Activated T-helper 1 cell treated with anti-CD3 and anti-CD28 coated beads, Interleukin-12 subunit alpha, Interleukin-12 subunit beta, Interleukin-2, Interleukin-4 antibody, amounts not matched to agents 30 ng/mL and 10 ng/mL and 1 ng/mL, durations not matched to agents 14 hours and 24 hours and 36 hours (primary cell): ENCODE measurements at places on chromosomes 12 and 14.
A peak's percentile ranks its signal among the peaks of the same experiment; 100 is the strongest.

- no peak for DNase-seq
Observed at GRCh38 chr12:69348162-69348938, at the start of gene LYZ. TSS of gene LYZ (plus strand) at chr12:69348381. CDS start at chr12:69348409, 28 bp downstream.

DNA sequence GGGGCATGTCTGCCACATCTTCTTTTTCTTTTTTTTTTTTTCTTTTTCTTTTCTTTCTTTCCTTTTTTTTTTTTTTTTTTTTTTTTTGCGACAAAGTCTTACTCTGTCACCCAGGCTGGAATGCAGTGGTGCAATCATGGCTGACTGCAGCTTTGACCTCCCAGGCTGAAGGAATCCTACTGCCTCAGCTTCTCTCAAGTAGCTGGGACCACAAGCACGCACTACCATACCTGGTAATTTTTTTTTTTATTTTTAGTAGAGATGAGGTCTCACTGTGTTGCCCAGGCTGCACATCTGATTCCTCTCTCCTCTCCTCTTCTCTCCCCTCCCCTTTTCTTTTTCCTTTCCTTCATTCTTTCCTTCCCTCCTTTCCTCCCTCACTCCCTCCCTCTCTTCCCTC, 18.5 kb downstream of the SLC15A5 start:
- DNase-seq = no peak

DNA sequence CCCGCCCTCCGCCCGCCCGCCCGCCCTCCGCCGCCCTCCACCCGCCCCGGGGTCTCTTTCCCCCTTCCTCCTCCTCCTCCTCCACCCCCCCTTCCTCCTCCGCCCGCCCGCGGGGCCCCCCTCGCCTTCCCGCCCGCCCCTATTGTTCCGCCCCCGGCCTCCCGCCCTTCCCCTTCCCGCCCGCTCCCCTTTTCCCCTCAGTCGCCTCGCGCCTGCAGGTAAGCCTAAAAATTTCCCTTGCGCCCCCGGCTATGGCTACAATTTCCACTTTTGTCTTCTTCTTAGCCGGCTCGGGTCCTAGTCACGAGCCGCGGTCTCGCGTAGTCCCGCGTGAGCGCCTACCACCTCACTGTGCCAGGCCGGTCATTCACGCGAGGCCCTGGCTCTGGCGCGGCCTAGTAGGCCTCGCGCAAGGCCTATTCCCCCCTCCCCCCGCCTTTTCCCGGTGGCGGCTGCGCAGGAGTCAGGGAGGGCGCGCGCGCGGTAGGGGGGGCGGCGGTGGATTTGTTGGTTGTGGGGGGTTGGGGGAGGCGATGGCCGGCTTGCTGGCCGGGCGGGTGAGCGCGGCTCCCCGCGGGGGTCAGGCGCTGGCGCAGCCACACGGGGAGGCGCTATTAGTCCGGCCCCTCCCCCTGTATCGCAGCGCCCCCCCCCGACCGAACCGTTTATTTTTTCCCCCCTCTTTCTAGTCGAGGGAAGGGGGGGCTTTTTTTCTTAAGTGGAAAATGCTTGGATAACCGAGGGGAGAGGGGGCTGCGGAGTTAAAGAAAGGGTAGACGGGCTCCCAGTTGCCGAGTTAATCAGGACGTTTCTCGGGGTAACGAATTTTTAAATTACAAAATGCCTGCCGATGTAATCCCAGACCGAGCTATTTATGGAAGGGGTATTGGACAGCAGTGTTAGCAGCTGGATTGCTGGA, 516 bp downstream of the PCBP2 start:
- DNase-seq = peak; percentile 68

GRCh38 chr12:57737467-57738460, 778 bp downstream of the AGAP2 start:
- no peak for DNase-seq

DNA sequence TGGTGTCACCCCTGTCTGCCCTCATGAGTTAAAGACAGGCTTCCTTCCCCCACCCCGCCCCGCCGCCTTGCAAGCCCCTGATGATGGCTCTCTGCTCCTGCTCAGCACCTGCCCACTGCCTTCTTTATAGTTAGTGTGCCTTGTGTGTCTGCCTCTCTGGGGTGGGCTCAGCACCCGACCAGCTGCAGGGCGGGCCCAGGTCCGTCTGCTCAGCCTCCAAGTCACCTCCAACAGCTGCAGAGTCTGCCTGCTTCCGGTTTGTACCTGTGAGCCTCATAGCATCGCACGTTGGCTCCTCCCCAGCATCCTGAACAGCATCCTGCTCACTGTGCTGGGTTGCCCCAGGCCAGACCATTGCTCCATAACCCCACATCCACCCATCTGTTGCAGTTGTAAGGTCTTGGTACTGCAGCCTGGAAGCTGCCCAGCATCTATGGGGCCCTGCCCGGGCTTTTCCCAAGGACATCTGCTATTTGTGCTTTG, 3.5 kb downstream of the TGFB3 start:
- no peak for DNase-seq

- no peak for DNase-seq
Observed at GRCh38 chr14:59090572-59090971, 97.9 kb upstream of the DAAM1 start.
